Stimulated activated CD8-positive, alpha-beta memory T cell treated with anti-CD3 and anti-CD28 coated beads, Interleukin-15, amount 100 ng/mL, for 48 hours (primary cell): ENCODE measurements at places on chromosomes 16 and 17.
A peak's percentile ranks its signal among the peaks of the same experiment; 100 is the strongest.

DNA sequence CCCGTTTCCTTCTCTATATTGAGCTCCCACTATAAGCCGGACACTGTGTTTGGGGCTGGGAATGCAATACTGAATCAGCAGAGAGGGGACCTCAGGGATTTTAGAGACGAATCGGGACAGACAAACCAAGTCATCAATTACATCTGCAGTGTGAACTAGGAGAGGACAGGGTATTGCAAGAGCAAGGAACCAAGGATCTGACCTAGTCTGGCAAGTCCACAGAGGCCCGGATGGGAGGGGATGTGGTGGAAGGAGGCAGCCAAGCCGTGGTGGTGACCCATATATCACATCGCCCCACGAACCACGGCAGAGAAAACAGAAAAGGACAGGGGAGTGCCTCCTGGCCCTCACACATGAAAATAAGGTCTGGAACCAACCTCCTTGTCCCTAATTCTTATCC lies 28.1 kb upstream of the NXPH3 start:
- DNase-seq: no peak

DNA sequence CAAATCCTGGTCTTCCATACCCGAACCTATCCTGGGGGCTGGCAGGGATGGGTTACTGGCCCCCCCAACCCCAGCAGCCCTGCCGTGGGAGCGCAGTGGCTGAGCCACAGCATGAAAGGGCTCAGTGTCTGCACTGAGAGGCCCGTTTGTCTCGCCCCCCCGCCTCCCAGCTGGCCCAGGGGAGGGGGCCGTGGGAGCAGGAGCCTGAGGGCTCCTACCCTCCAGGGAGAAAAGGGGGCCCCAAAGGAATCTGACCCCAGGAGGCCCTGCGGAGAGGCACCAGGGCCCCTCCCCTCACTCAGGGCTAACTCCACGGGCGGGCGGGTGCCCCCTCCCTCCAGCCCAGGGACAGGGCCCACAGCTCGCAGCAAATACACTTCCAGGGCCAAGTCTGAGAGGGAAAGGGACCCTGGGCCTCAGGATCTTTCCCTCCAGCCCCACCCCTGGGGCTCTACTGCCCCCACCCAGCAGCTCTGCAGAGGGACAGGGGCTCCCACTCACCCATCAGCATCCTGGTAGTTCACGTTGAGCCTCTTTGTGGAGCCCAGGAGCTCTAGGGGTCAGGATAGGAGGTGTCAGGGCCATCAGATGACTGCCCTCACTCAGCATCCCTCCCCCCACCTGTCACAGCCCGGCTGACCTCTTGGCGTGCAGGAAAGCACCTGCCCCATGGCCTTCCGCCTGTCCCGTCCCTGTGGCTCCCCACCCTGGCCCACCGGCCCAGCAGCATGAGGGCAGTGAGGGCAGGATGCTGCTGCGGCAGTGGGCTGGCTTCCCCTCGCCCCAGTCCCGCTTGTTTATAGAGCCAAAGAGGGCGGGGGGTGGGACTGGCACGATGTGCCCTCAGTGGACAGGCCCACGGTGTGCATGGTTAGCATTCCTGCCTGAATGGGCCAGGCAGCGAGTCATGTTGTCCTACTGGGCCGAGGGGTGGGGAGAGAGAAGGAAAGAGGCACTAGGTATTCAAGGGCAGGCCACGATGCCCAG lies 7.3 kb downstream of the CASKIN2 start:
- no peak for DNase-seq

DNA sequence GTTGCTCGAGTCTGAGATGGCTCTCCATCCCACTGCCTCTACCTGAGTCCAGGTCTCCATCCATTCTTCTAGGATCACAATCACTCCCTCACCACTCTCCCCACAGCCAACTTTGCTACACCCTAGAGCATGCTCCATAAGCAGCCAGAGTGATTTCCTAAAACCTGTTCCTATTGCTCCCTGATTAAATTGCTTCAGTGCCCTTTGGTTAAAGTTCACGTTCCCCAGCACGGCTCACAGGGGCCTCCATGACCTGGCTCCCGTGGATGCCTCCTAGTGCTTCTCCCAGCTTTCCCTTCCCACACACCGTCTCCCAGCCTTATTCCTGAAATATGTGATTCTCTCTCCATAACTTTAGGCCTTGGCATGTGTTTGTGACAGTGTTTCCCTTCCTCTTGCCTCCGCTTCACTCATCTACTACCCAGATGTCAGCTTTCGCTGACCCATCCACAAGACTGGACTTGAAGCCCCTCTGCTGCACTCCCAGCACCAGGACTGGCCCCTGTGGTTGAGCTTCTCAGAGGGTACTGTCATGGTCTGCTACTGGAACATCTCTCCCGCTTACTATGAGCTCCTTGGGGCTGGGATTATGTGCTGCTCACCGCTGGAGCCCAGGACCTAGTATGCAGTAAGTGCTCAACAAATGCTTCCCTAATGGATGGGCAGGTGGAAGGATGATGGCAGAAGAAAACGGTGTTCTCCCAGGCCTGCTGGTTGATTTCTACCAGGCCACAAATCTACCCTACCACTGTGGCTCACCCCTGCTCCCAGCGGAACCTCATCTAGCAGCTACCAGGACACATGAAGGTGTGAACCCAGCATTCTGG lies 17.9 kb downstream of the MYO18A start:
- no peak for DNase-seq

DNA sequence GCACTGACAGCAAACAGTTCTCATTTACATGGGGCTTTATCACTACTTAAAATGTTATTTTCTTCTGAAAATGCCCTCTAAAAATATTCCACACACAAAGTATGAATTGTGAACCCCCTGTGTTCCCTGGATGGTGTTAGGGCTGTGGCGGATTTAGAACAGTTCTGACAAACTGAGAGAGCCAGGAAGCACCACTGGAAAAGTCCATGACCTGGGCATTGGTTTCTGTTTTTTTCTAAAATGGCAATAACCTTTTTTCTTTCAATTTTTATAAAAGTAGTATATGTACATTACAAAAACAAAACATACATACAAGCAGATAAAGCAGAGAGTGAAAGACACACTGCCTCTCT lies 21.0 kb upstream of the ERN1 start:
- no peak for DNase-seq

- DNase-seq: no peak
Observed at GRCh38 chr17:51270636-51271035, 10.3 kb downstream of the UTP18 start.

- DNase-seq: no peak
Observed at GRCh38 chr17:76199469-76199868, 40.8 kb downstream of the RNF157 start.

- no peak for DNase-seq
Observed at GRCh38 chr16:67170949-67171649, 761 bp downstream of the NOL3 start.

DNA sequence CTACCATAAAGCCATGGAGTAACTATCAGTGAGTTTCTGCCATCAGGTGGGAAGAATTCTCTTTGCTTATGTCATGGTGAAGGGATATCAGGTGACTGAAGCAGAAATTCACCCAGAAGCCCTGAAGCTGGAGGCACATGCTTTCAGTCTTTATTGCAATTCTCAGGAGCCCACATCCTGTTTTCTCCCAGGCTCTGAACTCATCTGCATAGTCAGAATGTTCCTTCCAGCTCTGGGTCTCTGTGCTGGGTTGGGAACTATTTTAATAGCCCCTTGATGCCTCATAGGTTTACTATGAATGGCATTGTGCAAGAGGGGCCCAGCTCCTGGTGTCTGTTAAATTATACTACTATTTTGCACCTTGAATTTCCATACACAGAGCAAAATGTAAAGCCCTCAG lies 198.4 kb upstream of the SOX9 start:
- DNase-seq: no peak

DNA sequence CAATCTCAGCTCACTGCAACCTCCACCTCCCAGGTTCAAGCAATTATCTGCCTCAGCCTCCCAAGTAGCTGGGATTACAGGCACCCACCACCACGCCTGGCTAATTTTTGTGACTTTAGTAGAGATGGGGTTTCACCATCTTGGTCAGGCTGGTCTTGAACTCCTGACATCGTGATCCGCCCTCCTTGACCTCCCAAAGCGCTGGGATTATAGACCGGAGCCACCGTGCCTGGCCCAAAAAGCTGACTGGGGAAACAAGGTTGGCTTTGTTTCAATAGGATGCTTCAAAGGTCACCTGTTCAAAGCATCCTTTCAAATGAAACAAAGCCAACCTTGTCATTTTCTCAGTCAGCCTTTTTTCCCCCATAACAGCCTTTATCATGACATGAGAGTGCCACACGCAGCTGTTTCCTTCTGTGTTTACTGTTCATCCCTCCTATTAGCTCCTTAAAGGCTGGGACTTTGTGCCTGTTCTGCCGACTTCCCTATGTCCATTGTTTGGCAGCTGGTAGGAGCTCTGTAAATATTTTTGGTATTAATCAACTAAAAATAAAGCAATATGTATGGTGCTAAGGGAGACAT lies 51.1 kb downstream of the ADAMTS18 start:
- no peak for DNase-seq

GRCh38 chr16:23160574-23160973 lies 11.3 kb upstream of the USP31 start:
- no peak for DNase-seq

- DNase-seq: no peak
Observed at GRCh38 chr16:4520913-4521312, 17.7 kb downstream of the CDIP1 start.

- no peak for DNase-seq
Observed at GRCh38 chr16:88697116-88697830, 8.9 kb downstream of the RNF166 start.

- DNase-seq: no peak
Observed at GRCh38 chr16:29743475-29743826, 2.3 kb downstream of the C16orf54 start.

- DNase-seq: no peak
Observed at GRCh38 chr17:58556833-58557250, 42.4 kb upstream of the MTMR4 start.

DNA sequence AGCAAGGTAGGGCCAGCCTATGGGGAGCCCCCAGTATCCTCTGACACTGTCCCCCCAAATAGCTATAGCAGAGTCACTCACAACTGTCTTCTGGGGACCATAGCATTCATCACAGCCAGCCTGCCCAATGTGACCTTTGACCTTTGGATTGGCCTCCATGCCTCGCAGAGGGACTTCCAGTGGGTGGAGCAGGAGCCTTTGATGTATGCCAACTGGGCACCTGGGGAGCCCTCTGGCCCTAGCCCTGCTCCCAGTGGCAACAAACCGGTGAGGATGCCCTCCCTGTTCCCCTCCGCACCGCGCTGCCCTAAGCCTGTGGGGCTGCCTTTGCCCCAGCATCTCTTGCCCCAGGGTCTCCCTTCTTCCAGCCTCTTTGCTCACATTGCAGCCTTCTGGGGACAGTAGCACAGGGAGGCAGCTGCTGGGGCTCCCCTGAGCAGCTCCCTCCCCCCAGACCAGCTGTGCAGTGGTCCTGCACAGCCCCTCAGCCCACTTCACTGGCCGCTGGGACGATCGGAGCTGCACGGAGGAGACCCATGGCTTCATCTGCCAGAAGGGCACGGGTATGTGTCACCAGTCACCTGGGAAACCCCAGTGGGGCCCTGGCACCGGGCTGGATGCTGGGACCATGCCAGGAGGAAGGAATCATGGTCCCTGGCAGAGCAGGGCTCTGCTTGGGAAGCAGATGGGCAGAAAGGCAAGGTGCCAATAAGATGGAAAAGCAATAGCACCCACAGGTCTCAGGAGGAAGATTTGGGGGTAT lies 61.1 kb downstream of the MRC2 start:
- no peak for DNase-seq

DNA sequence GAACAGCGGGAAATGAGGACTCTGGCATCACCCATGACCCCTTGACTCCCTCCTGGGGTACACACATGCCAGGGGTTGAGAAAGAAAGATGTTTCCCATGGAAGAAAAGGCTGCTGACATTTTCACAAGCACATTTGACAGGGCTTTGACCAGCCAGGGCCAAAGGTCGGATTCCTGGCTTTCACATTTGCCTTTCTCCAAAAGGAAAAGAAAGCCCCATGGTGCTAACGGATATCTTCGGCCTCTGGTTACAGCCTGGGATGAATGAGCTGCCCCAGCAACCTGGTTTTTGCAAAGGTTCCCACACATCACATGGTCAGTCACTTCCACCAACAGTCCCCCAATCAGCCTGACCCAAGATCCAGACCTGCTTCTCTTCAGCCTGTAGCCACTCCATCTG lies 478.2 kb upstream of the CDH11 start:
- no peak for DNase-seq

- no peak for DNase-seq
Observed at GRCh38 chr16:86217001-86217890, 293.1 kb upstream of the FOXF1 start.

- DNase-seq: no peak
Observed at GRCh38 chr17:13002761-13003453, 14.9 kb downstream of the ELAC2 start.

DNA sequence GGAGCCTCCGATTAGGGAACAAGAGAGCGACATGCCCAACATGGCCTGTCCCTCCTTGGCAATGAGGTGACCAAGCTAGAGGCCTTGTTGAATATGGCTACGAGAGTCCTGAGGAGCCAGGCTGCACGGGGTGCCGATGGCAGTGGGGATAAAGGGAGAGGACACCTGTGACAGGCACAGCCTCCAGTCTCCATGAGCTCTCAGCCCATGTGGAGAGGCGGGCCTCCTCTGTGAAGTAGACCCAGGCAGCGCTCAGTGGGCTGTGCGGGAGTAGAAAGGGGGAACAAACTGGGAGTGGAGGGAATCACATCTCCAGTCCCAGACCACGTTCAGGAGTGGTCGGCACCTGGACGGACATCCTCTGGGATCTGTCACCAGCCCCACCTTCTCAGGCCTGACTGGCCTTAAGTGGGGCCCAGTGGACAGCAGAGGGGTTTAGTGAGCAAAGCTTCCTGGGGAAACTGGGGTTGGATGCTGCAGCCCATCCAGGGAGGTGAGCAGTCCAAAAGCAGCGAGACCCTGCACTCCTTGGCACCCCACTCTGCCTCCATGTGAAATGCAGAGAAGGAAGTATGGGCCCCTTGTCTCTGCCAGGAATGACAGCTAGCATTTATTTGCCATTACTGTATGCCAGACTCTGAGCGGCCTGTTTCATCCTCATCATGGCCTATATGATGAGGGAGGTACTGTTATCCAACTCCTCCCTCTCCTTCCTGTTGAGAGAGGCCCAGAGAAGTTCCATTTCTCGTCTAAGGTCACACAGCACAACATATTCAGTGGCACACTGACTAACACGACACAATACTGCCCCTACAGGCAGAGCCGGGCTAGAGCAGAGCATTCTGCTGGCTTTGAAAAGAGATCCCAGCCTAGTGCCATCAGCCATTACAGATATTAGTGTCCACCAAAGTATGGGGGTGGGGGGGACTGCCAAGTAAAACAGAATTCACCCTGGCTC lies 4.5 kb upstream of the TMEM92 start:
- DNase-seq: peak; percentile 55

GRCh38 chr16:50381679-50382440 lies 13.1 kb upstream of the BRD7 start:
- no peak for DNase-seq

DNA sequence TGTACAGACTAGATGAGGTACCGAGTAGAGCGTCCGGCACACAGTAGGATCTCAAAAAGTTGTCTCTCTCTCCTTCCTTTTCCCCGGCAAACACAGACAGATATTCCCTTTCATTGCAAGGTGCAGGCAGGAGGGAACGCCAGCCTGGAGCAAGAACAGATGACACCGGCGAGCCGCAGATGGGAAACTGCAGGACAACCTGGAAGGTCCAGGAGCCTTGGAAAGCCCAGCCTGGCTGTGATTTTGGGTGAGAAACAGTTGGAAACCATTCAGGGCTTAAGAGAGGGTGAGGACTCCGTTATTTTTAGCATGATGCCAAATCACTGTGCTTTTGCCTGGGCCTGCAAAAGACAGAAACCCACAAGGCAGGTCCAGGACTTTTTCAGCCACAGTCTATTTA lies 7.3 kb downstream of the CDH11 start:
- no peak for DNase-seq

- no peak for DNase-seq
Observed at GRCh38 chr16:71794943-71795342, 13.7 kb downstream of the AP1G1 start.
